ENCODE measurements at places on chromosomes 6 and 20.

- no peak for DNase-seq
These were observed 11.6 kb upstream of the TRIM39 start for GRCh38 chr6:30315156-30315555.

DNA sequence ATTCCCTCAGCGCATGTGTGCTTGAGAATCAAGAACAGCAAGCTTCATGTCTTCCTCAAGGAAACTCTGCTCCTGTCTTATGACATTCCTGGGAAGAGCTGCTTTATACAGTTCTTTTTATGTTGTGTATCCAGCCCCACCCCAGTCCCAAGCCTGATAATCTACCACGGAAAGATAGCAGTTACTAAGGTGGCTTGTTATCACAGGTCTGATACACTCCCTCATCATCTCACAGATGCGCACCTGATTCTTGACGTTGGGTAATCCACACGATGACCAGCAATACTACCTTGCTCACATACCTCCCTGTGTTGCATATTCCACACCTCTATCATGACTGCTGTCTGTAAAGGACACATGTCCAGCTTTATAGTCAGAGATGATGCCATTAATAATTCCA, 3.2 kb downstream of the NHLRC1 start:
- DNase-seq: no peak

DNA sequence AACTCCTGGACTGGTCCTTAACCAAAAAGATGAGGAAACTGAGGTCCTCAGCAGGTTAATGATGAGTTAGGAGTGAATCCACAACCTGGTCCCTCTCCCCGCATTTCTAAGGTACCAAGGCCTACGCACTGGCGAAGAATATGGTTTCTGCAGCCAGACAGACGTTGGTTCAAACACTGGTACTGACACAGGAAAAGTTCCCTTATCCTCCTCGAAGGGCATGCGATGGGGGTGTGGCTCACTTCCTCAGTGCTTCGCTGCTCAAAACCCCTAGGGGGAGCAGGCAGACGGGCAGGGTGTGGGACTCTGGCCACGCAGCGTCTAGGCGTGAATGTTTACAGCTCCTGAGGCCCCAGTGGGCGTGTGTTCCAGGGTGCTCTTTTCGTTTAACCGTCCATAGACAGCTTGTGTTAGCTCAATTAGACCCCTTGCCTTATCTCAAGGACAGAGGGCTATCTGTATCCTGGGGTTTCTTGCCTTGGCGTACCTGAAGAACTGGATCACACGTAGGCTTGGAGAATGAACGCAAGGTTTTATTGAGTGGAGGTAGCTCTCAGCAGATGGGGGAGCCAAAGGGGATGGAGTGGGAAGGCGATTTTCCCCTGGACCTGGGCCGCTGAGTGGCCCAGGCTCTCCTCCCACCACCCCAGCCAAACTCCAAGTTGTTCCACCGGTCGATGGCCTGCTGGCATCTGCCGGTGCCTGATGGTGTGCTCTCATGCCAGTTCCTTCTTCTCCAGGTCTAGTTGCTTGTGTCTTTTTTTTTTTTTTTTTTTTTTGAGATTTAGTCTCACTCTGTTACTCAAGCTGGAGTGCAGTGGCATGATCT, 31.8 kb upstream of the PTPN1 start:
- no peak for DNase-seq

DNA sequence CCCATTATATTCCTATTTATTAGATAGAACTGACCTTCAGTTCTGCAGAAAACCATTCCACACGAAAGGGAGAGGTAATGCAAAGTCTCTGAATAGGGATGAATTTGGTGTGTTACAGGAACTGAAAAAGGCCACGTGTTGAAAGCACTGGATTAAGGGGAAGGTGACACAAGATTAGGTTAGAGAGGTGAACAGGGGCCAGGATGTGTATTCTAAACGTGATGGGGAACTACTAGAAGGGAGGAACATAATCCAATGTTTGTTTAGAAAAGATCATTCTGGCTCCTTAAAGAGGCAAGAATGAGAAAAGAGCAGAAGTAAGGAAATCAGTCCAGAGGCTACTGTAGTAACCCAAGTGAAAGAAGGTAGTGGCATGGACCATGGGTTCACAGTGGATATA, 6.3 kb upstream of the ZKSCAN8 start:
- DNase-seq: no peak

GRCh38 chr6:11227698-11228097, 4.8 kb downstream of the NEDD9 start:
- DNase-seq: no peak

GRCh38 chr6:132456700-132457143, 55.4 kb upstream of the MOXD1 start:
- DNase-seq: no peak

DNA sequence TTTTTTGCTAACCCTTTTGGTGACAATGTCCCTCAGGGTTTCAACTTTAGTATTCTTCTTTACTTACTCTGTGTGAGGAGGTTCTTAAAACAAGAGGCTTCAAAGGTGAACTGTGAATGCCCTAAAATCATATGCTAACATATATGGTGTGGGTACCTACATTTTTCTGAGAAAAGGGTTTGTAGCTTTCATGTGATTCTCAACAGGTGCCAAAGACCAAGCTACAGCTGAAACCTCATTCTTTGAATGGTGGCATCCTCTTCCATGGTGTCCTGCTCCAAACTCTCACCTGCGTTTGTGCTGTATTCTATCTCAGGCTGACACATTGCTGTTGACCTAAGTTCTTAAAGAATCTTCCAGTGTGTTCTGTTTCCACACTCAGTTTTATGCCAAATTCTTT, 177.3 kb downstream of the PRL start:
- no peak for DNase-seq

DNA sequence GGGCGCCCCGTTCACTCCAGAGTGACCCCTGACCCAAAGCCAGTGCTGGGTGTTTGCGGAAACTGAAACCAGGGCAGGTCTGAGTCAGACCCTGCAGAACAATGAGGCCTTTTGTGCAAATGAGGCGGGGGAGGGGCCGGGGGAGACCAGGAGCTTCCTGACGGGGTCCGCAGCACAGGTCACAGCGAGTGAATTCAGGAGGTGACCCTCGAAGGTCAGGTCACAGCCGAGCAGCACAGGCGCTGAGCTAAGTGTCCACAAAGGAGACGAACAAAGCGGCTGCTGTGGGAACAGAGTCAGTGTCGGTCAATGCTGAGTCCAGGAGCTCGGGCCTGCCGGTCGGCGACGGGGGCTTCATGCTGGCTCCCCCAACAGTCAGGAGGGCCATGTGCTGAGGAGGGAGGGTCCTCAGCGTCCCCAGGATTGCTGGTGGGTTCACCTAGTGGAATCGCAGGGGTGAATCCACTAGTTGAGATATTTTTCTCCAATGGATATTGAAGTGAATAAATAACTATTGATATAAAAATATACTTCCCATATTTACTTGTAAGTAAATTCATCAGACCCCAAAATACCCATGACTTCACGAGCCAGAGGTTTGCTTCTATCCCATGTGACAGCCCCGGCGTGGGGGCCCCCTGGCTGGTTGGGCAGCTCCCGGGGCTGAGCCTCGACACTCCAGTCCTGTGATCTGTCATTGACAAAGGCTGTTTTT, 188.4 kb upstream of the SULF2 start:
- DNase-seq: no peak

GRCh38 chr6:35780719-35781118, at the start of gene CLPSL1:
TSS of gene CLPSL1 (plus strand) at chr6:35781019. CDS start at chr6:35781111, 92 bp downstream.
- no peak for DNase-seq

GRCh38 chr6:72580281-72580940, 41.5 kb upstream of the KCNQ5 start:
- DNase-seq: no peak

GRCh38 chr6:127475823-127476176, 16.6 kb upstream of the KIAA0408 start:
- DNase-seq: no peak

All from GOT3 (cell line).